Keratinocyte (primary cell): ENCODE measurements at places on chromosomes 3 and 15. TPM values are rescaled to one million over a fixed set of nuclear protein-coding genes. Genes with fewer than 3 reads are reported as not detected.

Gene B3GNT5
- 39.7 to 66.6 TPM (median 42.0 TPM) in 3 replicates for polyA plus RNA-seq

Gene CHRNA7
- polyA plus RNA-seq = 0.93 to 1.4 TPM (median 1.0 TPM) in 3 replicates

Gene CPEB1
- polyA plus RNA-seq = 0.09 to 0.18 TPM (median 0.16 TPM) in 3 replicates

Gene ZSCAN29
- 8.5 to 9.7 TPM (median 8.7 TPM) in 3 replicates for polyA plus RNA-seq

Gene IQCF2
- not detected in 3 replicates for polyA plus RNA-seq

Gene PLA2G4D
- polyA plus RNA-seq = 0.45 to 1.5 TPM (median 0.69 TPM) in 3 replicates

DNA sequence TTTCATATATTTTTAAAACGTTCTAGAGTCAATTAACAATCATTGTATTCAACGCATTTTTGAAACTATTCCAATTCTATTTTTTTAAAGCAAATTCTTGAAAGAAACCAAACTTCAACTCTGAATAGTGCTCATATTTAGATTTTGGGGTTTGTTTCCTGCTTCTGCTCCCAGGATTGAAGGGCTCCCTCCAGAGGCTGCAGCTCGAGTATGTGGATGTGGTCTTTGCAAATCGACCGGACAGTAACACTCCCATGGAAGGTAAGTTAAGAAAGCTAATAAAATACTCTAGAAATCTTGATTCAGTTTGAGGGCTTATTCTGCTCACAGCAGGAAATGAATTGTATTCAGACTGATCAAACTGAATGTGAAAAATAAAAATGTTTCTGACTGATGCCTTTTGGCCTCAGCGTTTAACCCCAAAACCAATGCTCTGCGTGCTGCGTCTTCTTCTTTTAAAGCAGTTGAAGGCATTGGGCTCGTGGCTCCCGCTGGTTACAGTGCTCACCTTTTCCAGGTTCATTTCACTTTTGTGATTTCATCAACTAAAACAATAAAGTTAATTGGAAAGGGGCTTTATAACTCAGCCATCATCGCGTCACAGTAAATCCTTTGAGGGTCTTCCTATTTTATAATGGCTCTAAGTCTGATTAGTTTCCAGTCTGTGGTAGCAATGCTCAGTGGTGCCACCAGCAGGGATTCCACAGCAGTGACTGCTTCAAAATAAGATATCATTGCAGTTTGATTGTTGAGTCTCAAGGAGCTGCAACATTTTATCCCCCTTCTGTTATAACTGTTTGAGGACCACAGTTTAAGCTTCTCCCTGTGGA lies 80.1 kb downstream of the SSR3 start:
- DNase-seq = no peak
- H3K4me3 ChIP-seq = no peak overlapping the region
- H3K4me1 ChIP-seq = no peaks in the 10 kb centered on the region
- H3K27ac ChIP-seq = no peak overlapping the region

- no peak overlapping the region for H3K27ac ChIP-seq
- no peaks in the 10 kb centered on the region for H3K36me3 ChIP-seq
- DNase-seq = no peak
- H3K4me1 ChIP-seq = no peaks in the 10 kb centered on the region
Measured at GRCh38 chr15:80115021-80115420, 37.8 kb upstream of the FAH start.

DNA sequence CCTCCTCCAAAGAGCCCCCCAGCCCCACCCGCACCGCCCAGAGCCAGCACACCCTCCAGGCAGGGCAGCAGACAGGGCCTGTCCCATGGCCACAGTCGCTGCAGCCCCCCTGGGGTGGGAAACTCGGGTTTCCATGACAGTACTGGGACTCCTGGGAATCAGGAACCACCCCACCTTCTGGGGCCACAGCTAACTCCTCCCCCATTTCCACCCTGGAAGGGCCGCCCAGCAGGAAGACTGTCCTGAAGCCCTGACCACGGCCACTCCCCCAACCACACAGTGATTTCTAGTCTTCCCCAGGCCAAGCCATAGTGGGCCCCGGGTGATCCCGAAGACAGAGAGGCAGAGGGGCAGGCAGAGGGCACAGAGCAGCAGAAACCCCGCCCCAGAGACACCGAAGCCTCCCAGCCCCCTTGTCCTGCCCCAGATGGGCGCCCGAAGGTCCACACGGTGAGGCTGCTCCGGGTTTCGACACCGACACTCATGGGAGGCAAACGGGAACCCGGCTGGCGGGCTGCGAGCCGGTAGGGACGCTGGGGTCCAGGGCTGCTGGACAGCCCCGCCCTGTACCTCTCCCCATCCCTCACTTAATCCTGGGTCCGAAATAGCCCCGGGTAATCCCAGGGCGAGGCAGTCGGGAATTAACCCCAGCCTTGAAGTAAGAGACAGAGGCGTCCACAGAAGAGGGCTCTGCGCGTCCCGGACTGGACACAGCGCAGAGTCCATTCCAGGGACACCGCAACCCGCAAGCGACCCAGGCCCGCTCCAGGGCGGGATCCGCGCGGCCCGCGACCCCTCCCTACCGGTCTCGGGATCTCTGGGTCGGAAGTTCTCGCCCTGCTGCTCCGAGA lies 138.4 kb downstream of the NUP210 start:
- H3K4me3 ChIP-seq = no peak overlapping the region
- H3K36me3 ChIP-seq = no peaks in the 10 kb centered on the region

GRCh38 chr15:66760968-66761725 lies 59.1 kb downstream of the SMAD6 start:
- peaks cover 34% of the 10 kb centered on the region for H3K4me1 ChIP-seq
- H3K4me3 ChIP-seq = no peak overlapping the region
- no peaks in the 10 kb centered on the region for H3K36me3 ChIP-seq
- DNase-seq = no peak
- peaks cover 45% of the 10 kb centered on the region for H3K27me3 ChIP-seq

- H3K36me3 ChIP-seq = no peaks in the 10 kb centered on the region
- no peaks in the 10 kb centered on the region for H3K27me3 ChIP-seq
- no peak for DNase-seq
- no peak overlapping the region for H3K4me3 ChIP-seq
- no peaks in the 10 kb centered on the region for H3K4me1 ChIP-seq
- H3K27ac ChIP-seq = no peak overlapping the region
Measured at GRCh38 chr3:1908651-1909445, 189.8 kb upstream of the CNTN4 start.

- no peak overlapping the region for H3K27ac ChIP-seq
- no peaks in the 10 kb centered on the region for H3K27me3 ChIP-seq
- no peaks in the 10 kb centered on the region for H3K4me1 ChIP-seq
- no peak for DNase-seq
Measured at GRCh38 chr3:156519758-156520162, 35.2 kb downstream of the SSR3 start.

- H3K4me3 ChIP-seq = no peak overlapping the region
- H3K36me3 ChIP-seq = no peaks in the 10 kb centered on the region
- H3K27me3 ChIP-seq = no peaks in the 10 kb centered on the region
- no peak overlapping the region for H3K27ac ChIP-seq
- DNase-seq = no peak
Measured at GRCh38 chr3:155026999-155027591, 53.0 kb upstream of the MME start.

- no peaks in the 10 kb centered on the region for H3K27me3 ChIP-seq
- H3K4me1 ChIP-seq = peaks cover 4% of the 10 kb centered on the region
- no peaks in the 10 kb centered on the region for H3K36me3 ChIP-seq
- no peak for DNase-seq
Measured at GRCh38 chr3:171991166-171991565, 48.2 kb upstream of the FNDC3B start.

- H3K36me3 ChIP-seq = no peaks in the 10 kb centered on the region
- no peak overlapping the region for H3K27ac ChIP-seq
Measured at GRCh38 chr3:9721700-9722060, 9.9 kb upstream of the BRPF1 start.

- no peak for DNase-seq
- H3K27me3 ChIP-seq = no peaks in the 10 kb centered on the region
- no peak overlapping the region for H3K27ac ChIP-seq
- no peaks in the 10 kb centered on the region for H3K4me1 ChIP-seq
- no peak overlapping the region for H3K4me3 ChIP-seq
Measured at GRCh38 chr15:64478863-64479262, 18.5 kb downstream of the ZNF609 start.
